ENCODE measurements at places on chromosomes 16 and 17. TPM values are rescaled to one million over a fixed set of nuclear protein-coding genes. Genes with fewer than 3 reads are reported as not detected.
A peak's percentile ranks its signal among the peaks of the same experiment; 100 is the strongest.

Gene KRTAP4-5
- total RNA-seq, result not detected

DNA sequence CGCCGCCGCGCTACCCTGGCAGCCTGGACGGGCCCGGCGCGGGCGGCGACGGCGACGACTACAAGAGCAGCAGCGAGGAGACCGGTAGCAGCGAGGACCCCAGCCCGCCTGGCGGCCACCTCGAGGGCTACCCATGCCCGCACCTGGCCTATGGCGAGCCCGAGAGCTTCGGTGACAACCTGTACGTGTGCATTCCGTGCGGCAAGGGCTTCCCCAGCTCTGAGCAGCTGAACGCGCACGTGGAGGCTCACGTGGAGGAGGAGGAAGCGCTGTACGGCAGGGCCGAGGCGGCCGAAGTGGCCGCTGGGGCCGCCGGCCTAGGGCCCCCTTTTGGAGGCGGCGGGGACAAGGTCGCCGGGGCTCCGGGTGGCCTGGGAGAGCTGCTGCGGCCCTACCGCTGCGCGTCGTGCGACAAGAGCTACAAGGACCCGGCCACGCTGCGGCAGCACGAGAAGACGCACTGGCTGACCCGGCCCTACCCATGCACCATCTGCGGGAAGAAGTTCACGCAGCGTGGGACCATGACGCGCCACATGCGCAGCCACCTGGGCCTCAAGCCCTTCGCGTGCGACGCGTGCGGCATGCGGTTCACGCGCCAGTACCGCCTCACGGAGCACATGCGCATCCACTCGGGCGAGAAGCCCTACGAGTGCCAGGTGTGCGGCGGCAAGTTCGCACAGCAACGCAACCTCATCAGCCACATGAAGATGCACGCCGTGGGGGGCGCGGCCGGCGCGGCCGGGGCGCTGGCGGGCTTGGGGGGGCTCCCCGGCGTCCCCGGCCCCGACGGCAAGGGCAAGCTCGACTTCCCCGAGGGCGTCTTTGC is 3.1 kb downstream of the HIC1 start:
- DNase-seq, result peak; percentile 21
- peaks cover 3% of the 10 kb centered on the region for H3K27me3 ChIP-seq
- peaks cover 34% of the 10 kb centered on the region for H3K4me1 ChIP-seq
- H3K27ac ChIP-seq, result peak overlapping the region; percentile 80
- H3K36me3 ChIP-seq, result peaks cover 29% of the 10 kb centered on the region

DNA sequence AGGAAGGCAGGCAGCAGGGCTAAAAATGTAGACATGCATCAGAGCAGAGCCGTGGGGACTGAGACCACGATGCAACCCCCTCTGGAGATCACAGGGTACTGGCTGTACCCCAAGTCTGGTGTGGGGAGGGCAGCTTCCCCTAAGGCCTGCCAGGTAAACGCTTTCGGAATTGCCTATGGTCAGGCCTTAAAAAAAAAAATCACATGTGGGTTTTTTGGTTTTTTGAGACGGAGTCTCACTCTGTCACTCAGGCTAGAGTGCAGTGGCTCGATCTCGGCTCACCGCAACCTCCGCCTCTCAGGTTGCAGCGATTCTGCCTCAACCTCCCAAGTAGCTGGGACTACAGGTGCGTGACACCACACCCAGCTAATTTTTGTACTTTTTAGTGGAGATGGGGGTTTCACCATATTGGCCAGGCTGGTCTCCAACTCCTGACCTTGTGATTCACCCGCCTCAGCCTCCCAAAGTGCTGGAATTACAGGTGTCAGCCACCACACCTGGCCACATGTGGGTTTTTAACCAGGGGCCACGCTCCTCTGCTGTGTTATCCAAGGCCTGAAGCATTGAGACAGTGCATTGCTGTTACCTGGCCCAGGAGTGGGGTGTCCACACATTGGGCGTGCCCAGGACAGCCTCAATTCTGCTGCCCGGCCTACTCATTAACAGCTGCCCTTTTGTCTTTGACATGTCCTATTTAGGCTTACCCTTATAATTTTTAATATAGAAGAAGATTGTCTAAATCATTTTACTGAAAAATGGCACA is 50.4 kb downstream of the LITAF start:
- peaks cover 2% of the 10 kb centered on the region for H3K27me3 ChIP-seq
- H3K36me3 ChIP-seq, result no peaks in the 10 kb centered on the region
- no peak for DNase-seq

GRCh38 chr17:41415833-41416335 is 8.5 kb downstream of the KRT37 start:
- H3K4me1 ChIP-seq, result no peaks in the 10 kb centered on the region
- peaks cover 9% of the 10 kb centered on the region for H3K27me3 ChIP-seq
- no peak overlapping the region for H3K27ac ChIP-seq
- DNase-seq, result no peak
- no peak overlapping the region for H3K4me3 ChIP-seq

- no peaks in the 10 kb centered on the region for H3K36me3 ChIP-seq
- no peak overlapping the region for H3K27ac ChIP-seq
- peaks cover 8% of the 10 kb centered on the region for H3K27me3 ChIP-seq
- H3K4me1 ChIP-seq, result peaks cover 20% of the 10 kb centered on the region
- H3K4me3 ChIP-seq, result no peak overlapping the region
Measured at GRCh38 chr16:9139965-9140364, 48.5 kb downstream of the HAPSTR1 start.

DNA sequence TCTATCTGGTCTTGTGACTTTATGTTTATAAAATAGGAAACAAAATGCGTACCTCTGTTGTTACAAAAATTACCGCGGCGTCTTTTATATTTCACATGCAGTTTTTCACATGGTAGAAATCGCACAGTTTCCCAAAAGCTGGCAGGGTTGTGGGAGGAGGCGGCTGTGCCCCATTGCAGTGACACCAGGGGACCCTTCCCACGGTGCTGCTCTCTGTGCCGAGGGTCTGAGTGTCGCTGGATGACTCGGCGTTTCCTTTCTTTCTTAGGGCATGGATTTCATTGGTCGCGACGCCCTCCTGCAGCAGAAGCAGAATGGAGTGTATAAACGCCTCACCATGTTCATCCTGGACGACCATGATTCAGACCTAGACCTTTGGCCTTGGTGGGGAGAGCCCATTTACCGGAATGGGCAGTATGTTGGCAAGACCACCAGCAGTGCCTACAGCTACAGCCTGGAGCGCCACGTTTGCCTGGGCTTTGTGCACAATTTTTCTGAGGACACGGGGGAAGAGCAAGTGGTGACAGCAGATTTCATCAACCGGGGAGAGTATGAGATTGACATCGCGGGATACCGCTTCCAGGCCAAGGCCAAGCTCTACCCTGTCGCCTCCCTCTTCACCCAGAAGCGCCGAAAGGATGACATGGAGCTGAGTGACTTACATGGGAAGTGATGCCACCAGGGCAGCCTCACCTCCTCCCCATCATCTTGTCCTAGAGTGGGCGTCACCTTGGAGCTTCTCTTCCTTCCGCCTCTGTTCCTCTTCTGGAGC is 17.2 kb upstream of the CLEC18C start:
- H3K27me3 ChIP-seq, result no peaks in the 10 kb centered on the region
- DNase-seq, result no peak
- H3K36me3 ChIP-seq, result peaks cover 40% of the 10 kb centered on the region
- peaks cover 5% of the 10 kb centered on the region for H3K4me1 ChIP-seq
- H3K27ac ChIP-seq, result no peak overlapping the region
- no peak overlapping the region for H3K4me3 ChIP-seq

DNA sequence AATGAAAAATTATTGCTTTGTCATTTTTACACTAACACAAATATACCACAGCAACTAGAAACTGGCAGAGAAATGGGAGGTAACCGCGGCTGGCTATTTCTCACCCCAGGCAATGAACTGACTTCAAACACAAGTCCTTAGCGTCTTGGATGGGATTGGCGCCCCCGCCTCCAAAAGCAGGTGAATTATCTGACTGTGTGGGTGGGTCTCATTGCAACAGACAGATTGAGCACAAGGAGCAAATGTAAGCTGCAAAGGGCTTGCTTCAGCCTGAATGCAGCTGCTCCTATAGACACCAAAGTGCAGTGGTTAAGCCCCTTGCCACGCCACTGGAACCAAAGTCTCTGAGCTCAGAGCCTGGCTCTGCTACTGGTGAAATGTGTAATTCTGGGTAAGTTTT is 225.0 kb downstream of the XYLT1 start:
- H3K4me1 ChIP-seq, result peaks cover 13% of the 10 kb centered on the region
- peaks cover 16% of the 10 kb centered on the region for H3K36me3 ChIP-seq
- H3K4me3 ChIP-seq, result no peak overlapping the region
- no peak overlapping the region for H3K27ac ChIP-seq
- no peak for DNase-seq
- H3K27me3 ChIP-seq, result no peaks in the 10 kb centered on the region

GRCh38 chr16:9264067-9264466 is 172.6 kb downstream of the HAPSTR1 start:
- H3K36me3 ChIP-seq, result no peaks in the 10 kb centered on the region
- DNase-seq, result no peak
- H3K4me3 ChIP-seq, result no peak overlapping the region
- H3K27me3 ChIP-seq, result peaks cover 8% of the 10 kb centered on the region

GRCh38 chr16:84144209-84144858 is 643 bp downstream of the HSDL1 start:
- no peaks in the 10 kb centered on the region for H3K36me3 ChIP-seq
- peak overlapping the region; percentile 97 for H3K4me3 ChIP-seq
- peak; percentile 40 for DNase-seq

- H3K27me3 ChIP-seq, result peaks cover 6% of the 10 kb centered on the region
- H3K27ac ChIP-seq, result no peak overlapping the region
- no peak overlapping the region for H3K4me3 ChIP-seq
- no peak for DNase-seq
- H3K36me3 ChIP-seq, result no peaks in the 10 kb centered on the region
Measured at GRCh38 chr17:61124562-61124961, 275.1 kb upstream of the TBX2 start.

- DNase-seq, result peak; percentile 52
- peak overlapping the region; percentile 63 for H3K4me3 ChIP-seq
- no peaks in the 10 kb centered on the region for H3K36me3 ChIP-seq
- peak overlapping the region; percentile 92 for H3K27ac ChIP-seq
Measured at GRCh38 chr17:32503251-32504165, 16.7 kb downstream of the CDK5R1 start.

- H3K27ac ChIP-seq, result no peak within 1 kb of the TSS
- peak within 1 kb of the TSS; percentile 82 for H3K4me3 ChIP-seq
- peaks cover 32% of the 10 kb centered on the region for H3K27me3 ChIP-seq
- H3K36me3 ChIP-seq, result no peaks in the 10 kb centered on the region
- peak; percentile 19 for DNase-seq
Measured at GRCh38 chr16:2963723-2964474, at the start of gene KREMEN2. Gene KREMEN2 (plus strand): TSS chr16:2964275. CDS start chr16:2964521, 246 bp downstream.

DNA sequence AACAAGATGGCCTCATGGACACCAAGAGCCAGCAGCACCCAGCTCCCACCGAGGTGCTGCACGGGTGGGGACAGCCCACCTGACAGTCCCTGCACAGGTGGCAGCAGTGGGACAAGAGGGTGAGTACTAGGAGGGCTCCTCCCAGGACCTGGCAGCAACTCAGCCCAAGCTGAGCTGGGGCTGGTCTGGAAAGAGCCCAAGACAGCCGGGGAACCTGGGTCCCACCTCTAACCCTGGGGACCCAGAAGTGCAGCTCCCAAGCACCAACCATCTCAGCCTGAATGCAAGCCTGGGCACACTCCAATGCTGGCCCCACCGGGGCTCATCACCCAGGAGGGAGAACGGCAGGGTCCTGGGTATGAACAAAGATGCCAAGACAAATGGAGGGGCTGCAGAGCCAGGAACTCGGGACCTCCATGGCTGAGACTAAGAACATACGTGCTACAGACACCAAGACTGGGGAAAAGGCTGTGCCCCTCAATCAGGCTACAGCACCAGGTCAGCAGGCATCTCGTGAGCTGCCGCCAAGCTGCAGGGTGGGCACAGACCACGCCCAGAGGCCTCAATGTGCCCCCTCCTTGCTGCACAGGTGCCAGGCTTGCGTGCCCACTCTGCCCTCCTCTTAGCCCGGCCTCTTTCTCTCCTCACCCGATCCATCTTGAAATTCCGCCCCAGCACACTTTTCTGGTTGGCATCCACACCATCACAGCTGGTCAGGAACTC is 37.5 kb upstream of the GSG1L start:
- no peak overlapping the region for H3K4me3 ChIP-seq
- DNase-seq, result no peak
- no peaks in the 10 kb centered on the region for H3K27me3 ChIP-seq
- H3K36me3 ChIP-seq, result peaks cover 63% of the 10 kb centered on the region
- no peak overlapping the region for H3K27ac ChIP-seq
- no peaks in the 10 kb centered on the region for H3K4me1 ChIP-seq

- no peaks in the 10 kb centered on the region for H3K4me1 ChIP-seq
- no peak overlapping the region for H3K4me3 ChIP-seq
- H3K36me3 ChIP-seq, result no peaks in the 10 kb centered on the region
- H3K27ac ChIP-seq, result no peak overlapping the region
- DNase-seq, result no peak
Measured at GRCh38 chr17:9108146-9108545, 86.8 kb downstream of the NTN1 start.

Gene SPAG5
- 83.1 TPM for total RNA-seq

GRCh38 chr17:37648555-37648954 is 5.3 kb upstream of the DDX52 start:
- peaks cover 67% of the 10 kb centered on the region for H3K27me3 ChIP-seq
- no peaks in the 10 kb centered on the region for H3K36me3 ChIP-seq
- no peak overlapping the region for H3K27ac ChIP-seq
- H3K4me3 ChIP-seq, result no peak overlapping the region

- H3K27me3 ChIP-seq, result no peaks in the 10 kb centered on the region
- H3K36me3 ChIP-seq, result peaks cover 10% of the 10 kb centered on the region
- no peak overlapping the region for H3K4me3 ChIP-seq
- peaks cover 18% of the 10 kb centered on the region for H3K4me1 ChIP-seq
- no peak overlapping the region for H3K27ac ChIP-seq
- no peak for DNase-seq
Measured at GRCh38 chr17:67212714-67213417, 32.1 kb downstream of the HELZ start.

GRCh38 chr17:12070561-12070960 is 49.9 kb downstream of the MAP2K4 start:
- no peak for DNase-seq
- H3K4me3 ChIP-seq, result no peak overlapping the region
- peaks cover 17% of the 10 kb centered on the region for H3K36me3 ChIP-seq
- no peaks in the 10 kb centered on the region for H3K4me1 ChIP-seq

DNA sequence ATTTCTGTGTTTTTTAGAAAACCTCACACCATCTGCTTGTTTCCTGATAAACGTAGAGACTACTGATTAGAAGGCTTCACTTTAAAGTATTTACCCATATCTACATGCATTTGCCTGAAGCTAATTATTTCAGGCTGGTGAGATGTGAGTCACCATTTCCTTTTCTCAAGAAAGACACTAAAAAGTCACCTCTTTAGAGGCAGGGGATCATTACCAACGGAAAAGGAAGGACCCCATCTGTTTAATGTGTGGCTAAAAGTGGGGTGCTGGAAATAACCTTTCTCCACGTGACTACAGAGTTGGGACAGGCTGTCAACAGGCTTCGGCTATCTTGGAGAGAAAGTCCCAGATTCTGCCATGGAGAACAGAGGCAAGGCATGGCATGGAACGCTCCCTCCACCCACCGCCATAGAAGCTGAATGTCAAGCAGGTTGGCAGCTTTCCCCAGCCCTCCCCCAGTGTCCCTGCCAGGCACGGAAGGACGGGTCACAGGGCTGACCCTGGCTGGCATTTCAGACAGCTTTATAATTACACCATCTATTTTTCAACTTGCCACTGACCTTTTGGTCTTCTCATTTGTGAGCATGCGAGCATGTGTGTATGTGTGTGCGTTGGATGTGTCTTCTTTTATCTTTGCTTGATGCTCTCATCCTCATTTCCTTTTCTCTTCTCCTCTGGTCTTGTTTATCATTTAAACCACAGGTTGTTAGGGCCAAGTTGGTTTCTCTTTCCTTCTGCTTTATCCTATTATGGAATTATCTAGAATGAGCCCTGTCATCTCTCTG is 157.0 kb downstream of the CPPED1 start:
- H3K36me3 ChIP-seq, result peaks cover 5% of the 10 kb centered on the region
- peak overlapping the region; percentile 38 for H3K4me3 ChIP-seq
- DNase-seq, result peak; percentile 26
- peak overlapping the region; percentile 94 for H3K27ac ChIP-seq
- H3K27me3 ChIP-seq, result no peaks in the 10 kb centered on the region
